CD4-positive, alpha-beta T cell treated with Interferon alpha-2 for 1 hour (primary cell): ENCODE measurements at places on chromosomes 12 and 14.

DNA sequence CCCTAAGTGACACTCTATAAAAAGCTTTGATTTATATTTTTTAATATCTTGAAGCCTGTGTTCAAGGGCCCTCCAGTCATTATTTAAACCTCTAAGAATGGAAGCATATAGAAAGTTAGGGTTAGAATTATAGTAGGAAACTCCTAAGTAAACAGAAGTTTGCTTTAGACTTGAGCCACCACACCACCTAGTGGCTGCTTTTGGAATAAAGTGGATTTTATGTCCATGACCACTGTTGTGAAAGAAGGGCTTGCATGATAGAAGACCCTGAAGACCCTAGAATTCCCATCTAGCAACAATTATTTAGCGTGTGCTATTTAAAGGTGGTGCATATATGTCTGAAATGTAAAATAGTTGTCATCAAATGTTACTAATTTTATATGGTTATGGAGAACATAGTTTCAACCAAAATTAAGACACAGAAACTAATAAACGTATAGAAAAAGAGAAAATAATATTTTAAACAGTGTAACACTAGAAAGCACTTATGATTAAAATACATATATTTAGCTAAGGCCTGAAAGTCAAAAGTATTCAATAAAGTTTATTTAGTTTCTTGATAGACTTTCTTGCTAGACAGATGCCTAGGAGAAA lies 21.3 kb downstream of the LRRIQ1 start:
- DNase-seq: peak; percentile 30

GRCh38 chr12:10701843-10702242 lies 21.3 kb downstream of the YBX3 start:
- DNase-seq: no peak

DNA sequence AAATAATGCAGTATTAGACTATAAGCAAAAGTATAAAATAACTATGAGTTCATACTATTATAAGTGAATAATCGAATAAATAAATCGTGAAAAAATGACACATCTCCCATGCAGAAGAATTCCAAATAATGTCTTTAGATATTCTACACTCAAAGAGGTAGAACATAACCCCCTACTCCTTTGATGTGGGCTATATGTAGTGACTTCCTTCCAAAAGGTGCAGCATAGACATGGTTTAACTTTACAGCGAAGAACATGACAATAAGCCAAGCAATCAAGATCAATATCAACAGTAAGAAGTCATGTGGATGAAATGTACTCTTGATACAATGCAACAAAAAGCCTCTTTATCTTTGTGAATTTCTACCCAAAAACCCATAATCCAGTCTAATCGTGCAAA lies 46.0 kb upstream of the HIF1A start:
- no peak for DNase-seq

DNA sequence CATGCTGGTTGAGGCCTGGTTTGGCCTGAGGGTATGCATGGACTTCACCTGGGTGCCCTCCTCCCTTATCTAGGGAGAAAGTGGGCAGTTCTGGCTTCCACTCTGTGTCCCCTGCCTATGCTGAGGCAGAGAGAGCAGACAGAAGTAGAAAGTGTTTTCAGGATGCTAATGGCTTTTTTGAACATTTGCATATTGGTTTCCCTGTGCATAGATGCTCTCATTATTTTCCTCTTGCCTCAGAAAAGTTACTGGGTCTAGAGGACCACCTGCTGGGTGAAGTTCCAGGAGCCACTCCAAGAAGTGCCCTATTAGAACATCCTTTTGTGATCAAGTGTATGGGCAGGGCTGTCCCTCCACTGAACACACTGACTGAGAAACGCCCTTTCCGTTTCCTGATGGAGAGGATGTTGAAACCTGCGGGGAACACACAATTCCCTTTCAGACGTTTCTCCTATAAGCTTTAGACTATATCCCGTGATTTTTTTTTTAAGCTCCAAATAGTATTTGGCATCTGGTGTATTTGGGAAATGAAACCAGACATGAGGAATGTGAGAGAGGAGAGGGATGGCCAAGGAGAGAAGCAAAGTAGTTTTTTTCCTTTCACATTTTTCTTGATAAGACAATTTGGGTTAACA lies 66.6 kb downstream of the DAAM1 start:
- DNase-seq: no peak

GRCh38 chr12:4539167-4539870 lies 629 bp downstream of the RAD51AP1 start:
- no peak for DNase-seq

- no peak for DNase-seq
Measured at GRCh38 chr12:114131824-114132223, 165.7 kb upstream of the RBM19 start.

DNA sequence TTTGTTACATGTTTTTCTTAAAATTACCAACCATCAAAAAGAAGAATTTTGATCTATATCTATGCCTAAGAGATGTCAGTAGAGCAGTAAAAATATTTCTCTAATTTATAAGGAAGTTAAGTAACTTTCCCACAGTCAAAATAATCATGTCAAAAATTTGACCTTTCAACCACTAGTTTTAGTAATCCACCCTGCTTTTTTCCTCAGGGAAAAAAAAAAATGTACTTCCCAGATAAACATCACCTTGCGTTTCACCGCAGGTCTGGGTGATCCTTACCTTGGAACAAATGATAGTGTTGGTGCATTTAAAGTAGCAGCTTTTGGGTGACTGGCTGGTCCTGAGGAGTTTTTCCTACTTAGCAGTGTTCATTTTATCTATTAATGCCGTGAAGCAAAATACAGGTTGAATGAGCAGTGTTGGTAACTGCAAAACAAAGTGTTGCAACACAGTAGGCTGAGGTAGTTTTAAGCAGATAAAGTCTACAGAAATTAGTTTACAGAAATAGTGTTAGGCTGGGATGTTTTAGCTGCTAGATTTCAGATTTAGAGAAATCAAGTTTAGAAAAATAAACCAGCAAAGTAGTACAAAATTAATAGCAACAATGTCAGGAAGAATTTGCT lies 137.2 kb upstream of the DNM1L start:
- DNase-seq: no peak
